ENCODE measurements at places on chromosomes 5 and 9. TPM values are rescaled to one million over a fixed set of nuclear protein-coding genes. Genes with fewer than 3 reads are reported as not detected.

C5orf34 gene
- 14.4 TPM for total RNA-seq

DNA sequence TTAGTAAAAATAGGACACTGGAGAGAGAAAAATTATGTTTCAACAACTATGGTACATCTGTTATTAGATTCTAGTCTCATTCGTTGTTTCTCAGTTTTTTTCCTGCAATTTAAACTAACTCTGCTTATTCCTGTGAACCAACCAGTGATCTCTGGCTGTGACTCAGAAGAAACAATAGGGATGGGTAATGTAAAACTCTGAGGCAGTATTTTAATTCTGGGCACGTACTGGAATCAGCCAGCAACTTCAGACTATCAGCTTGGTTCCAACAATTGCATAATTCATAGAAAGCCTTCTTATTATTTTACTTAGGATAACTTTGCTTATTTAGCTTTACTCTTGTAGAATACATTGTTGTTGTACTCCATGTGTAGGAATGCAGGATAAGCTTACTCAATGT, 28.8 kb downstream of the MLLT3 start:
- DNase-seq, result no peak

GPX8 gene
- total RNA-seq, result not detected

DNA sequence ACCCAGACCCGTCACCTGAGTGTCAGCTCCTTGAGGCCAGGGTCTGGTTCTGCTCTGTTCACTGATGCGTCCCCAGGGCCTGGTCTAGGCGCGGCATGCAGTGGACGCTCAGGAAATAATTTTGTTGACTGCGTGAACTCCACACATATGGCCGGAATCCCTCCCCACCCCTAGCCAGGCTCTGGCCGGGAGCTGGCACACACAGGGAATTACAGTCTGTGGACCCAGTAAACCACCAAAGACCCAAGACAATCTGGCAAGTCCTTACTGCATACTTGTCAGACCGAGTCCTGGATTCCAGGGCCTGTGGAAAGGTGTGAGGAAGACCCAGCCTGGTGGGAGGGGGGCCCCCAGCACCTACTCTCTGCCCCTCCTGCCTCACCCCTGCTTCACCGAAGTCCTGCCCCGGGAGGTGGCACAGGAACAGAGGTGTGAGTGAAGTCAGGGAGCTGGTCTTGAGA, 113.0 kb upstream of the IER5L start:
- DNase-seq, result no peak

GRCh38 chr5:145341842-145342241, 493.3 kb downstream of the PRELID2 start:
- DNase-seq, result no peak

- DNase-seq, result peak; percentile 43
Measured at GRCh38 chr5:123036391-123037103, at the start of gene PPIC. Gene PPIC, minus strand, starts transcription at chr5:123036725. Its CDS starts 100 bp downstream, at chr5:123036625.

CMYA5 gene
- 0.21 TPM for total RNA-seq

DNA sequence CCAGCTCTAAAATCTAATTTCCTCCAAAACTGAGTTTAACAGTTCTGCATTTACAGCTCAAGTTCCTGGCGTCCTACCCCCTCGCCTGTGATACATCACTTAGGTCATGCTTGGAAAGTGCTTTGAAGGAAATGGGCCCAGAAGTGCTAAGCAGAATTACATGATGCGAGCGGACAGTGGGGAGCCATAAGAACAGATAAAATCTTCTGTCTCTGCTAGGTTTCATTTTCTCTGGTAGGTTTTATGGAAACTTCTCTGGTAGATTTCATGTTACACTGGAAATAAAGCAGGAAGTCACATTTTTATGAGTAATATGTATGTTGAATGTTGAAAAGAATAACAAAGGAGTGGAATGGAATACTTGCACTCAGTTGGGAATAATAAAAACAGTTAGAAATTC, 138.3 kb downstream of the ZDHHC21 start:
- no peak for DNase-seq

DNA sequence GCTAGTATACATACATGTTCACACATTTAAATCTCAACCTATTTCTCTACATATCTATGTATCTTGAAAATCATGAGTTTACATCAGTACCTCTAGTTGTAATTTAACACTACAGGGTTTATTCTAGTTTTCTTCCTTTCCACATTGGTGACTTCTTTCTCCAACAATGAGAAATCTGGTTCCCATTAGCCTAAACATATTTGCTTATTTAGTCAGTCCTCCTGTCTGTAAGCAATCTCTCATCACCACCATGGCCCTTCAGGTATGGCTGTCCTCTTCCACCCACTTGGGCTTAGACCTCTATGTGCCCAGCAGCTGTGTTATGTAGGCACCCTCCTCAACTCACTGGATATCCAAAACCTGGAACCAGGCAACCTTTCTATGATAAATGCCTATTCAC, 8.0 kb upstream of the SPATA31D1 start:
- DNase-seq, result no peak

DNA sequence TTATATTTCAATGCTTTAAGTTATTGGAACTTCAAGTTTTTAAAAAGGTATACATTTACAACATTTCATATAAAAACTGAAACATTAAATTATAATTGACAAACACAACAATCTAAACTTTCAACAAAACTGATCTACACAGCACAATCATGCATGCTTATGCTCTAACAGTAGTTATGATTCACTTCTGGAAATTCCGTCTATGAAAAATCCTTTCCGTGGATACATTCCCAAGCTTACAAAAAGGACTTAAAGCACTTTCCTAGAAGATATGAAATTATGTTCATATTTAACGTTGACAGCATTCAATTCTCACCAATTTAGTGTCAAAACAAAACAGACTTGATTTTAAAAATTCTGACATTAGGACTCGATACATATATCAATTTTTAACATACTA, 3.7 kb downstream of the HNRNPH1 start:
- DNase-seq, result no peak

ELAVL2 gene
- total RNA-seq, result not detected

DNA sequence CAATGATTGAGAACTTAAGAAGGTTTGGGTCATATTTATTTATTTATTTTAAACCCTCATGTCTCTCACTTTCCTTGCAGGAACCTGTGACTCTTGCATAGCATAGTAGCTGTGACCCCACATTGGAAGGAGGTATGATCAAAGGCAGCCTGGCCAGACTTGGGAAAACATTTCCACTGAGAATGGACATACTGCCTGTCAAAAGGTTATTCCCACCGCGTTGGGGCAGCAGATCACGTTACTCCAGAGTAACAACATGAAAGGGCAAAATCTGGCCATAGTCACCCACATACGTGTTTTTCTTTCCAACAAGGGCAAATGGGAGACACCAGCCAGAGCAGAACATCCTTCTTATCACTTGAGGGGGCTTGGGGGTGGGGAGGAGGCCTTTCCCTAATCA, 95.7 kb downstream of the ARL15 start:
- DNase-seq, result no peak

KIF4B gene
- 0.05 TPM for total RNA-seq

DNA sequence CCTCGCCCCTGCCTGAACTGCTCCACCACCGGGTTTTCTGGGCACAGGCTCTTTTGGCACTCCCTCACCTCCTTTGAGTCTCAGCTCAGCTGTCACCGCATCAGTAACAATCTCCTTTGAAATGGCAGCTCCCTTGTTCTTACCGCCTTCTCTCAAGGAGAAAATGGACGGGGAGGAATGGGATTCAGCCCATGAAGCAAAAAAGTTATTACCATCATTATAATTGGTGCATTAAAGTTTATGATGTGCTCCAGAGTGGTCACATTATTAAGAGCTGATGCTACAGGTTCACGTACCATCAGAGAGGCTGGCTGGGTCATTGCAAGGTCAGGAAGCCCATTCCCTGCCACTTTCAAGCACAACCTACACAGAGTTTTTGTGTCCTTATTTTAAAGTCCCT, 344.7 kb downstream of the AGTPBP1 start:
- no peak for DNase-seq

DNA sequence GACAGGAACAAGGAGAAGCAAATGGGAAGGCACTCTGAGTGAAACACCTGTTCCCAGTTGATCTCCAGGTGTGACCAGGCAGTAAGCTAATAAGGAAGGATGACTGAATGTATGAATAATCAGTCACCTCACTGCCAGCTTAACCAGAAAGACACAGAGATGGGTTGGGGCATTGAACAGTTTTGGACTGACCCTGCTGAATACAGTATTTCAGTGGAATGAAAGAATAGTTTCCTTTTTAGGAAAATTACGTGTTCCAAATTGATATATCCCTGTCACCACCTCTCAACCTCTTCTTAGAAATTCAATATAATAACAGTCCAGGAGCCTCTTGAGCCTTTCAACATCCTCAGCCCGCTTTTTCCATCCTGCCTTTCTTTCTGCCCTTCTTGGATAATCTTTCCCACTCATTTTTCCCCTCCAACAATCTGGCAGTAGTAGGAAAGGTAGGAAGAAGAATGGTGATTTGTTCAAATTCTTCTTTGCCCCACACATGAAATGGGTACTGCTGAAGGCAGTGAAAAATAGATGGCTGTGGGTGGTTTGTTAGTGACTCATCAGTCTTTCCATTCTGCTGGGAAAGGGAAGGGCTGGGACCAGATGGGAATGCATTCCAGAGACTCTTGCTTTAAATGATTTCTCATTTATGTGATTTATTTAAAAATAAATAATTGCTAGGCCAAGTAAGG, 117.9 kb downstream of the ZSWIM6 start:
- DNase-seq, result no peak

DNA sequence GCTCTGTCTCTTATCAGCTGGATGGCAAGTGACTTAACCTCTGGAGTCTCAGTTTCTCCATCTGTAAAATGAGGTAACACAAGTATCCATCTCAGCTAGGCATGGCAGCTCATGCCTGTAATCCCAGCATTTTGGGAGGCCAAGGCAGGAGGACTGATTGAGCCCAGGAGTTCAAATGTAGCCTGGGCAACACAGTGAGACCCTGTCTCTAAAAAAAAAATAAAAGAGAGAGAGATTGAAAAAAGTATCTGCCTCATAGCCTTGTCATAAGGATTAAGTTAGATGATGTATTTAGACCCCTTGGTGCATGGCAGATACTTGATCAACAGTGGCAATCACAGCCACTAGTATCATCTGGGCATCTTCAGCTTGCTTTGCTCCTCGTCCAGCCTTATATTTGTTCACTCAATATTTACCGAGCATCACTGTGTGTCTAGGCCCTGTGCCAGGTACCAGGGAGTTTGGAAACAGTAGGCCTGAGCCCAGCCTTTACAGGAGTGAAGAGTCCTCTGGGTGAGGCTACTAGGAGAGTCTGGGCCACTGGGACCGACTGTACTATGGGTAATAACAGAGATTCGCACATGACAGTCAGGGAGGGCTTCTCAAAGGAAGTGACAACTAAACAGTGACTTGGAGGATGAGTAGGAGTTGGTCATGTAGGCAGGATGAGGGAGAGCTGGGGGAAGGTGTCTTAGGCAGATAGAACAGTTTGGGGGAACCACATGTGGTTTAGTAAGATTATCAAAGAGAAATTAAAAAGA, 34.2 kb downstream of the CORO2A start:
- DNase-seq, result no peak

- no peak for DNase-seq
Measured at GRCh38 chr9:129411501-129412175, 209.3 kb downstream of the C9orf50 start.

DNA sequence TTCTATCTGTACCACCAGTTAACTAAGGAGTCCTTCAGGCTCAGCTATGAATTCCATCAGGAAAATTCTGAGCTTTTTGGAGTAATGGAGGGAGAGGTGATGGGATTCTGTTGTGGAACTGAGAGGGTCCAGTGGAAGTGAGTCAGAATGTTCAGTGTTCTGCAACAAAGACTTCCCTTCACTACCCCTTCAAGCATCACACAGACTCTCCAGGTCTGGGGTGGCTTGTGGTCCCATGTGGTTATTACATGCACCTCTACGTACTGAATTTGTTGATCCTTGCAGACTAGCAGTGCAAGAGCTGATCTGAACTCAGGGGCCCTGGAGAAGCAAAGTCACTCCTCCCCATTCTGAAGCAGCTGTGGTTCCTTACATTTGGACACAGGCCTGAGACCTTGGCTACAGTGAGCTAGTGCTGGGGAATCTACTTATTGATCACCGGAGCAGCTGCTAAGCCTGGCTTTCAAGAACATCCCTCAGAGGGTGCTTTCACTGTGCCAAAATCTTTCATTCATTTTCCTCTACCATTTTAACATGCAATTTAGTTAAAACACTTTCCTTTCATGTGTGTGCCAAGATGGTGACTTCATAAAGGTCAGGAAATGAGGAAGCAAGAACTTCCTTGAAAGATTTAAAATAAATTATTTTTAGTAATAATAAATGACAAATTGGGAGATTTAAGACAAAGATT, 75.0 kb upstream of the TNC start:
- no peak for DNase-seq

DNA sequence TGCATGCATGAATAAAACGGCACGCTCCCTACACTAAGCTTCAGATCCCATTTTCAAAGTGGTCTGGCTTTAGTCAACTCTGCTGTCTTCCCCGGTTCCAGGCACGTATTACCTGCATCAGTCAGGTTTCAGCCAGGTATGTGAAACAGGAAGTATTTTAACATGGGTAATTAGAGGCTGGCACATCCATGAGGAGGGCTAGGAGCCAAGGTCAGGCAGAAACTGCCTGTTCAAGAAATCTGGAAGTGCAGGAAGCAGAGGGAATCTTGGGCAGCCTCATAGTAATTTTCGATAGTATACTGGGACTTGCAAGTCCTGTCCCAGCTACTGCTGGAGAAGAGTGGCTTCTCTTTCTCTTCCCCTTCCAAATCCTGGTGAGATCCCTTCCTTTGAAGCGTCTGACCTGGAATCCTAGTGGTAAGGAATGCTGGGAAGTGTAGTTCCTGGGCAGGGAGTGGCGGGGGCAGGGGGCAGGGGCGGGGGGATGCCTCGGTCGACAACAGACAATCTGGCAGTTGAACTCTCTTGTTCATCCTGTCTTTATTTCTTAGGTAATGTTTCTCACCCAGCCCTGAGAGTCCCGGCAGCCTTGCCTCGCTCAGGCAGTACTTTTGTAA, 403.1 kb downstream of the TLE4 start:
- no peak for DNase-seq

DNA sequence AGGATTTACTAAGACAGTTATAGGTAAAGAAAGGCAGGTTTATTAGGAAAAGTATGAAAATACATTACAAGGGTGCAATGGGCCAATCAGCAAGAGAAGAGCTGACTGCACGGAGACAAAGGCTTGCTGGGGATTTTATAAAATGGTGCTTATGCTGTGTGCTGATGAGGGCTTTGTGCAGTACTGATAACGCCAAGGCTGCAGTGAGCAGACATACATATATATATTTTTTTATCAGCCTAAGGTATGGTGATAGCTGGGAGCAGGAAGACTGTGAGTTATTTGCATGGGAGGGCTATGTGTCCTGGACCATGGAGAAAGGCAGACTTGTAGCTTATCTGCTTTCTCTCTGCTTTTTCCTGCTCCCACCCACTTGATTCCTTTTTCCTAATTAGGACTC, 208.1 kb upstream of the ACTBL2 start:
- DNase-seq, result no peak

DNA sequence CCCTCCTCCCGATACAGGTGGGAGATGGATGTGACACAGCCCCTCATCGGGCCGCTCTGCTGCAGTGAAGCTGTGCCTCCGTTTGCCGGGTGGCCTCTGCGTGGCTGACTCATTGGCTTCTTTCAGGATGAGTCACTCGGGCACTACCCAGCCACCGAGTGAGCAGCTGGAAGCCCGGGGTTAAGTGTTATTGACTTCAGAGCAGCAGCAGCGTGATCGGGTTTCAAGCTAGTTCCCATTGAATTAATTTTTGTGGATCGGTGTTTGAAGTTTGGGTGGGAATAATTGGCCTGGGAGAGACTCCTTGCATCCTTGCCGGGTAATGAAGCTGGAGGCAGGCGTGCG, 266.4 kb upstream of the IRX4 start:
- peak; percentile 15 for DNase-seq
